NT2/D1 (cell line): ENCODE measurements at places on chromosomes 6 and 20.

- DNase-seq, result no peak
Observed at GRCh38 chr20:3786126-3786484, 435 bp downstream of the CENPB start.

- DNase-seq, result no peak
Observed at GRCh38 chr6:159463119-159463829, 229.8 kb downstream of the SOD2 start.

DNA sequence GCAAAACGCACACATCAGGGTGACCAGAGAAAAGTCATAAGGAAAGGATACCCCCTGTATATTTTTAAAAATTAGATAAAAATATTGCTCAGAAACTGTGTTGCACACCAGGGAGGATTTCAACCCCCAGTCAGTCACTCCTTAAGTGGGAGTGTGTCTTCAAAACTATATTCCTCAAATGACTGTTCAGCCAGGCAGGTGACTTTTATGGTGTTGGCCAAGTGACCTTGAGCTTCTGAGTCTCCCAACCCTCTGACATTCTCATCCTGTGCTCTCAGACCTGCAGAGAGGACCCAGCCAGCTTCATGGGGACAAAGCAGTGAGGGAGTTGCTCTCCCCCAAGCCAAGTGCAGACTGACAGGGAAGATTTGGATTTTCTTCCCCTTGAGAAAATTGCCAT is 311.9 kb upstream of the JARID2 start:
- DNase-seq, result no peak

DNA sequence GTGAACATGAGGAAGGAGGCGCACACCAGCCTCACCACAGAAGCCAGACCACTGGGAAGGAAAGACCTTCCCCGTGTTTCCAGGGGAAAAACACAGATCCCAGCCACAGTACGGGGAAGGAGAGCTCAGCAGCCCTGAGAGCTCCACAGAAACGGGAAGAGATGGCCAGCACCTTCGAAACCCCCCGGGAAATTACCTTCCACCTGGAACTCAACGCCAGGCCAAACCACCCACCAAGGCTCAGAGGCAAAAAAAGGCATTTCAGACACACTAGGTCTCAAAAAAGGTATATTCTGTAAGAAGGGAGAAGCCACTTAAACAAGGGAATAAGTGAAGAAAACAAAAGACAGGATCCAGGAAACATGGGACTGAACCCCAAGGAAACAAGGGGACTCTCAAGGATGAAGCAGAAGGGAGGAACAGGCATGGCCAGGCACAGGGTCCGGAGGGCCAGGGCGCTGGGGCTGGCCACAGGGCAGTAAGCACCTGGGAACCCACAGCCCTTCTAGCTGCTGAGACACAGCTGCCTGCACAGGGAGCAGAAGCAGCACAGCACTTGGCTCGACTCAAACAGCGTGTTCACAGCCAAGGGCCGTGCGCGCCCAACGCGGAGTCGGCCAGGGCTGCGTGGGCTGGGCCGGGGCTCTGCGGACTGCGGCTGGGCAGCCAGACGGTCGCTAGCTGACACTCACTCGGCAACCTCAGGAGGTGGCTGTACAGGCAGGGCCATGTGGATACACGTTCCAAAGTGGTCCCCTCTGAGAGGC is 44.6 kb downstream of the TAF4 start:
- DNase-seq, result no peak

GRCh38 chr6:159646733-159647132 is 46.3 kb downstream of the SOD2 start:
- DNase-seq, result no peak

GRCh38 chr20:56755201-56755600 is 126.1 kb downstream of the TFAP2C start:
- DNase-seq, result no peak

DNA sequence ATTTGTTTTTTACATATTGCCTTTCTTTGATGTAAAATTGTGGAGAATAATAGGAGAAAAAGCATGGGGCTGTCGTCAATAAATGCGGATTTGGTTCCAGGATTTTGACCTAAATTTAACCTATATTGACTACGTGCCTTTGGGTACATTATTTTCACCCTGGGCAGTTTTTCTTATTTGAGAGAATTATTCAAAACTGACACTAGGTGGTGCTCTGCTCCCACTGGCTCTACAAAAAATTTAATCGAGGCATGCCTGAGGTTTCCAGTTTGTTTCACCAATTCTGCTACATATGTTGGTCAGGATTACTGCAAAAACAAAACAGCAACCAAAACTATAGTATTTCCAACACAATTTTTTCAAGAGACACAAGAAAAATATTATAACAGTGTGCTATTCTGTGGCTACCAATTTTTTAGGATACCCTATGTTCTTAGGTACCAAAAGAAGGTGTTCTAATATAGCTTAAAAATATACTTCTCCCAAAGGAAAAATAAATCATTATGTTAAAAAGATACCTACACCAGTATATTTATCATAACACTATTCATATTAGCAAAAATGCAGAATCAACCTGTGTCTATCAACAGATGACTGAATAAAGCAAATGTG is 48.6 kb upstream of the FABP7 start:
- no peak for DNase-seq

DNA sequence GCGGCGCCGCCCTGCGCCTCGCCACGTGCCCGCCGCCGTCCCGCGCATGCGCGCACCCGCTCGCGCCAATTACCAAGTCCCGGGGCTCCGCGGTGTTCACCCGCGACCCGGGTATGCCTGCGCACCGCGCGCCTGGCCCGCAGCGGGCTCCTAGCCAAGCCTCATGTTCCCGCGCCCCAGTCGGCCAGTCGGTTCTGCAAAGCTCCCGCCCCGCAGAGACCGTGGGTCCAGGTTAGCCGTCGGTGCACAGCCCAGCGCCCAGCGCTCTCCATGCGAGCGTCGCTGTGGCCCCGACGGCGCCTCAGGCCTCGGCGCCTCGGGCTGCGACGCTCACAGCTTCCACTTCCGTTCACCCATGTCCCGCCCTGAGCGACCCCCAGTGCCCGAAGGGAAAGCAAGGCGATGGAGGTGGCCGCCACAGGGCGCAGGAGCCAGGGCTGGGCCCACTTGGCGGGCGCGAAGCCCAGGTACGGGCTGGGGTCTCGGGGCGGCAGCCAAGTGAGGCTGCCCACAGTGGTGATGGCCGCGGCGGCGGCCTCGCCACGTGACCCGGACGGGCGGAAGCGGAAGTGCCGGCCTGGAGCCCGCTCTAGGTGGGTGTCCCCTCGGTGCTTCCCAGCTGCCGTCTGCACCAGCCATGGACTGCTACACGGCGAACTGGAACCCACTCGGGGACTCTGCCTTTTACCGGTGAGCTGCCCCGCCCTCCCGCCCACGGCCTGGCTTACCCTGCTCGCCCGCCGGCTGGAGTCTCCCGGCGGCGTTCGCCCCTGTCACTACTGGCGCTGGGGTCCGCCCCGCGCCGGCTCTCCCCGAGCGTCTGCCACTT is at the start of the genes PCED1A and VPS16:
Gene PCED1A (minus strand): TSS at position 518 of the 829 bp plus-strand sequence. CDS start 743 bp downstream, outside the sequence.
Gene VPS16 (plus strand): TSS at position 608 of the 829 bp plus-strand sequence. CDS start 30 bp downstream, at position 638.
- DNase-seq, result peak; percentile 76

GRCh38 chr6:138507977-138508675 is 8.8 kb upstream of the NHSL1 start:
- no peak for DNase-seq

DNA sequence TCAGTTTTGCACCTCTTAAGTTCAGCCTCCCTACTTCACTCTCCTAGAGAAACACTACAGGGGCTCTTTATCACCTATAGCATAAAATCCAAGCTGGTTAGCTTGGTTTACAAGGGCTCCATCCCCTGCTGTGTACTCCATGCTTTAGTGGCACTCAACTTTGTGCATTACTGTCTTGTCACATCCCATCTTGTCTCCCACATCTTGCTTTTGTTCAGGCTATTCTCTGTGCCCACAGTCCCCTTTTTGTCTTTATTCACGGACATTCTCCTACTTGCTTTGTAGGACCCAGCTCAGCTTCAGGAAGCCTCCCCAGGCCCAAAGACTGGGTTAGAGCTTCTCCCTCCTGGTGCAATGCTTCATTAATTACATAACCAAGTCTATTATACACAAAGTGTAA is 107.9 kb upstream of the SPACA1 start:
- DNase-seq, result no peak

GRCh38 chr6:132495604-132496079 is 17.3 kb downstream of the STX7 start:
- no peak for DNase-seq

GRCh38 chr6:69816569-69816968 is 19.8 kb upstream of the LMBRD1 start:
- DNase-seq, result no peak

GRCh38 chr20:35463455-35464300 is 8.3 kb downstream of the CEP250 start:
- DNase-seq, result peak; percentile 72

DNA sequence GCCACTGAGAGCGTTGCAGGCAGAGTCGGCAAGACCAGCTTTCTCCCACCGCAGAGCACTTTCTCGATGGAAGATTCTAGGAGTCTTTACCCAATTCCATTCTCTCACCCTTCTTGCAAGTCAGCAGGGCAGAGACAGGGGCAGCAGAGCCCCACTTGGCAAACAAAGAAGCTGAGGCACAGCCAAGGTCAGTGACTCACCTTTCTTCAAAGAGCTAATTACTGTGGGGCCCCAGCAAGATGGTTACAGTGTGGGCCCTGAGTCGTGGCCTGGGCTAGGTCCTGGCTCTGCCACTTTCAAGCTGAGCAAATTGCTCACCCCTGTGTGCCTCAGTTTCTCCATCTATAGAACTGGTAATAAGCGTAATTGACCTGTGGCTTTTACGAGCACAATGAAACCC is 277.0 kb downstream of the PREX1 start:
- no peak for DNase-seq

GRCh38 chr20:4454111-4454510 is 267.6 kb upstream of the PRND start:
- no peak for DNase-seq

GRCh38 chr6:159074120-159074684 is 29.4 kb upstream of the TAGAP start:
- peak; percentile 22 for DNase-seq

DNA sequence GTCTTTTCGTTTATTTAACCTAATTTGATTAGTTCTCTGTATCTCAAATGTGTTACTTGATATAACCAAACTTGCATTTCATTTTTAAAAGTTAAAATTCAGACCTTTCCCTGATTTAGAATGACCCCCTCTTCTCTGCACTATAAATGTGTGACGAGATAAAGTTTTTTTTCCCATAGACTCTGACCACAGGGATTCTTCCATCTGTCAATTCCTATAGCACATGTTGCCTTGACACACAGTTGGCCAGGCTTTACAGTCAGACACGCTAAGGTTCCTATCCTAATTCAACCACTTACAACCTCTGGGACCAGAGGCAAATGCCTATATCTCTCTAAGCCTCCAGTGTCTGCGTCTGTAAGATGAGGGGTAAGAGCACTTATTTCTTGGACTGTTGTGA is 40.6 kb downstream of the KCNS1 start:
- DNase-seq, result no peak

GRCh38 chr6:135887069-135887468 is 35.6 kb downstream of the PDE7B start:
- no peak for DNase-seq
